ENCODE measurements at places on chromosomes 1 and 21.
A peak's percentile ranks its signal among the peaks of the same experiment; 100 is the strongest.

DNA sequence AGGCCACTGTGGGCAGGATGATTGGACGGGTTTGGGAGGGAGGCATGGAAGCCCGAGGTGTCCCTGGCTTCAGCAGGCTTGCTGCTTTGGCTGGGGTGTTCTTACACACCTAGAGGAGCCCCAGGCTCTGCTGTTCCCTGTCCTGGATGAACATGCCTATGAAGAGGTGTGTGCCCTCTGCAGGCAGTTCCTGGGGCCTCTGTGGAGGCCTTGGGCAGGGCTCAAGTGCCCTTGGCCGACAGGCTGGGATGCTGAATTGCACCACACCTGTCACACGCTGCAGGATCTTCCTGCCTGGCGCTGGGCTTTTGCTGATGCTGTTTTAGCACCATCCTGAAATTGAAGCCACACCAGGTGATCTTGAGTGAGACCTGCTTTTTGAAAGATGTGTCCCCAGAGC is 415.0 kb upstream of the VAMP3 start:
- DNase-seq, result no peak

GRCh38 chr1:197400522-197400902 is 132.5 kb downstream of the CRB1 start:
- DNase-seq, result no peak

GRCh38 chr1:174414203-174414602 is 33.6 kb upstream of the GPR52 start:
- no peak for DNase-seq

- no peak for DNase-seq
These were observed 89.5 kb downstream of the DENND1B start for GRCh38 chr1:197685785-197686184.

GRCh38 chr1:230868736-230869385 is 540 bp upstream of the C1orf198 start:
- peak; percentile 82 for DNase-seq

GRCh38 chr1:162982364-162982763 is 86.8 kb upstream of the RGS4 start:
- no peak for DNase-seq

- DNase-seq, result no peak
These were observed 22.9 kb downstream of the S1PR1 start for GRCh38 chr1:101259744-101260148.

DNA sequence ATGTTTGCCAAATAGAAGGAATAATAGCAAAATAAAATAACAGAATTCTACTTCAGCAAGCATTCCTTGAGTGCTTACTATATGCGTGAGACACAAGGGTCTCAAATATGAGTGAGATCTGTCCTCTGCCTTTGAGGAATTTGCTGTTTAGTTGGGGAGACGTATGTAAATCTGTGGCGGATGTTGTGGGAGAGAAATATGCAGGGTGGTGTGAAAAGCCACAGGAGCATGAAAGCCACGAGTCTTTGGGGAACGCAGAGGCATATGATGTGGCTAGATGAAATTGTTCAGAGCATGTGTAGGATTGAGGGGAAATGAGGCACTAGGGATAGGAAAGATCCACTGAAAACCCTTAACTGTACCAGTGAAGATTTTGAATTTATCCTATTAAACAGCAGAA is 244.4 kb downstream of the PBX1 start:
- DNase-seq, result no peak

DNA sequence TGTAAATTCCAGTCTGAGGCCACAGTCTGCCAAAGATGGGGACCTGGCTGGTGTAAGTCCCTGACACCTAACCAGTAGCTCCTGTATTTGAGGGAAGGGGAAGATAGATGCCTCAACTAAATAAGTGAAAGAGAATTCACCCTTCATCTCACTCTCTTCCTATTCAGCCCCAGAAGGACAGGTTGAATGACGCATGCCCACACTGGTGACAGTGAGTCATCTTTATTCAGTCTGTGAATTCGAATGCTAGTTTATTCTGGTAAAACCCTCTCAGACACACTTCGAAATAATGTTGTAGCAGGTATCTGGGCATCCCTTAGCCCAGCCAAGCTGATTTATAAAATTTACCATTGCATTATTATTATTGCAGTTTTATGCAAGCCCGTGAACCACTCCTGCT is 617.0 kb upstream of the PRMT6 start:
- DNase-seq, result no peak

Data from suprapubic skin (tissue), 4 donors.